ENCODE measurements at places on chromosomes 2 and 18.

- no peak for DNase-seq
Measured at GRCh38 chr2:37711308-37711731, 39.9 kb upstream of the CDC42EP3 start.

- DNase-seq, result no peak
Measured at GRCh38 chr2:117536139-117536538, 278.4 kb upstream of the DDX18 start.

GRCh38 chr2:64029116-64029665 lies 10.0 kb upstream of the VPS54 start:
- DNase-seq, result no peak

- no peak for DNase-seq
Measured at GRCh38 chr2:231394211-231395141, 1.0 kb upstream of the B3GNT7 start.

DNA sequence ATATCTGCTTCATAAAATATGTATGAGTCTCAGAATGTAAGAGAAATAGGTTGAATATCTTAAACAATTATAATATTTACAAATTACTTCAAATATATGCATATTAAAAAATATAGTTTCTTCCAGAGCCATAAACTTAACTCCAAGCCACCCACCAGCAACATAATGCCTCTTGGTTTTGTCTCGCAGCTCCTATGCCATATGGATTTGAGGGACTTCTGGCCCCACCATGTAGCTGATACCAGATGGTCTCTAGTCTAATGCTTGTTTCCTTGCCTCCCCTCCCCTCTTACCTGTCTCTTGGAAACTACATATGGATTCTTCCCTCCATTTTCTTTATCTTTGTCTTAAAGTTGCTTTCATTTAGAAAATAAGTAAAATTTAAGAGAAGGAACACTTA lies 114.3 kb downstream of the GCA start:
- DNase-seq, result no peak

- no peak for DNase-seq
Measured at GRCh38 chr2:23430263-23430662, 45.3 kb downstream of the KLHL29 start.

DNA sequence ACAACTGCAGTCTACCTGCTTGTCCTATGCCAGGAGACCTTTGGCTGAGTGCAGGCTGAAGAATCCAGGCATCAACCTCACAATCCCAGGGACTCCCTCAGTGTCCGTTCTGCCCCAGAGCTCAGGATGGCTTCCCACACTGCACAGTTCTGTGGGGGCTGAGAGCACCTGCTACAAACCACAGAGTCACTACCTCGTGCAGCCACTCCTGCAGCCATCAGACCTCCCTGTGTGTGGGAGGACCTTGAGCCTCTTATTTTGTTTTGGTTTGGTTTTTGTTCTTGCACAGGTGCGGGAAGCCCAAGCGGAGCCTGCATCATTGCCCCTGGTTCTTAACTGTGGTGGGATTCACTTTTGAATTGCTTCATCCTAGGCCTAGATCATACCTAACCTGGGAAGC lies 31.0 kb downstream of the NAT8 start:
- no peak for DNase-seq

GRCh38 chr2:201223089-201224073 lies 37.0 kb upstream of the CASP8 start:
- no peak for DNase-seq

DNA sequence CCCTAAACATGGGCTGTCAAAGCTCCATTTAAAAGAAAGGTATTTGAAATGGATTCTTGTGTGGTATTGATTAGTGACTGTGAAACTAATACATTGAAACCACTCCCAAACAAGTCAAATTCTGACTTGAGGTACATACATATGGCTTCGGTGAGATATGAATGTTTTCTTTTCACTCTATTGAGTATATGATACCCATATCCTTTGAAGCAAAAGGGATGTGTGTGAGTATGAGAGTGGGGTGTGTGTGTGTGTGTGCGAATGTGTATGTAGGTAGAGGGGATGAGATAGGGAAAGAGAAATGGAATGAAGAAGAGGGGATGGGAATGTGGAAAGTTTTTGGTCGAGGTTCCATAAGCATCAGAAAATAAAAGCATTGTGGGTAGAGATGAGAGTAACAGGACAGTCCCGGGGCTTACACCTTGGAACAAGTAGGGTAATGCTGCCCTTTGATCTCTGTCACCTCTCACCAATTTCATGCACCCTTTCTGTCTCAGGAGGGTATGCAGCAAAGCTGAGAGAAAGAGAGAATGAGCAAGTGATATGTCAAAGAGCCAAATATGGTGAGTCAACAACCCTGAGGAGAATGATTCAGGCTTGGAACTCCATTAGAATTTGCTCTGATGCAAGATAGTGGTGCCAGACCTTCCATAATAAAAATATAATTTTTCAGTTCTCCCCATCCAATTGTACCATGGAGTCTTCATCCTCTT lies 64.0 kb upstream of the ZEB2 start:
- no peak for DNase-seq

GRCh38 chr2:27018142-27018541 lies 14.6 kb upstream of the TMEM214 start:
- no peak for DNase-seq

GRCh38 chr2:13652531-13653313 lies 936.0 kb downstream of the TRIB2 start:
- no peak for DNase-seq

GRCh38 chr2:241768251-241768711 lies 8.3 kb upstream of the GAL3ST2 start:
- DNase-seq, result no peak

DNA sequence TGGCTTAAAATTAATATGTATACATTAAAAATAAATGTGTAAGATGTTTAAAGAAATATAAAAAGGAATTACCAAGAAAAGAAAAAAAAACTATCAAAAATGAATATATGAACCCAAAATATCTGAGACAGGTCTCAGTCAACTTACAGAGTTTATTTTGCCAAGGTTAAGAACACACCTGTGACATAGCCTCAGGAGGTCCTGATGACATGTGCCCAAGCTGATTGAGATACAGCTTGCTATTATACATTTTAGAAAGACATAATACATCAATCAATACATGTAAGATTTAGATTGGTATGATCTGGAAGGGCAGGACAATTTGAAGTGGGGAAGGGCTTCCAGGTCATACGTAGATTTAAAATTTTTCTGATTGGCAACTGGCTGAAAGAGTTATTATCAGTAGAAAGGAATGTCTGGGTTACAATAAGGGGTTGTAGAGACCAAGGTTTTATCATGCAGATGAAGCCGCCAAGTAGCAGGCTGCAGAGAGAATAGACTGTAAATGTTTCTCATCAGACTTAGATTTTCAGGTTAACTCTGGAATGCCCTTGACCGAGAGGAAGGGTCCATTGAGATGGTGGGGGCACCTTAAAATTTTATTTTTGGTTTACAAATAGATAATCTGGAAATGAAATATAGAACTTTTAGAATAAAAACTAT lies 74.7 kb downstream of the EXOC6B start:
- no peak for DNase-seq

GRCh38 chr2:3305952-3306351 lies 71.7 kb downstream of the EIPR1 start:
- DNase-seq, result no peak

GRCh38 chr2:68831686-68832232 lies 39.4 kb downstream of the BMP10 start:
- no peak for DNase-seq

DNA sequence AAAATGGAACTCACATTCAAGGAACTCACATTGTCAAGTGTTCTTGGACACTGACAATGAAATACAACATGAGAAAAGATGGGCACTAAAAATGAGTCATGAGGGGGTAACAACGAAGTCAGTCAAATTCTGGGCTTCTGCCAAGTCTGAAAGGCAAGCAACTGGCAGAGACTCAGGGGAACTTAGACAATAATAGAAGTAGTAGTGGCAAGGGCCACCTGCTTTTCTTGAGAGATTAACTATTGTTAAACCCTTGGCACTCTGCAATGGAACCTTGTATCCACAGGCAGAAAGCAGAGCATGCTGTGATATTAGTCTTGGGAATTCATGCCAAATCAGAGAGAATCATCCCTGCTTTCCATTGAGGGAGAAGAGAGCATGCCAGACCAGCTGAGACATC lies 382.6 kb upstream of the CDH2 start:
- DNase-seq, result no peak
